ENCODE measurements at places on chromosomes 5 and 9. TPM values are rescaled to one million over a fixed set of nuclear protein-coding genes. Genes with fewer than 3 reads are reported as not detected.

The PCDHB2 gene
- total RNA-seq = 75.5 TPM

The TRPM6 gene
- 0.20 TPM for total RNA-seq

The DNAJC21 gene
- total RNA-seq = 50.3 TPM

The SPINK6 gene
- total RNA-seq = not detected

The TEK gene
- total RNA-seq = not detected

The F12 gene
- total RNA-seq = 4.0 TPM

The FOXD4 gene
- total RNA-seq = 0.50 TPM

The ASS1 gene
- total RNA-seq = 7.7 TPM

The GABRB2 gene
- 3.5 TPM for total RNA-seq

GRCh38 chr5:118095115-118095514 is 893.2 kb downstream of the DTWD2 start:
- peak overlapping the region; percentile 45 for H3K27ac ChIP-seq
- no peaks in the 10 kb centered on the region for H3K27me3 ChIP-seq
- no peak for DNase-seq

- no peak overlapping the region for H3K4me3 ChIP-seq
- no peaks in the 10 kb centered on the region for H3K36me3 ChIP-seq
- DNase-seq = no peak
These were observed 5.8 kb upstream of the TERT start for GRCh38 chr5:1300581-1301083.

- H3K27ac ChIP-seq = no peak overlapping the region
- H3K4me3 ChIP-seq = no peak overlapping the region
- no peaks in the 10 kb centered on the region for H3K27me3 ChIP-seq
- H3K36me3 ChIP-seq = no peaks in the 10 kb centered on the region
- DNase-seq = no peak
- peaks cover 3% of the 10 kb centered on the region for H3K4me1 ChIP-seq
These were observed 100.7 kb upstream of the TRPC7 start for GRCh38 chr5:136466041-136466415.

DNA sequence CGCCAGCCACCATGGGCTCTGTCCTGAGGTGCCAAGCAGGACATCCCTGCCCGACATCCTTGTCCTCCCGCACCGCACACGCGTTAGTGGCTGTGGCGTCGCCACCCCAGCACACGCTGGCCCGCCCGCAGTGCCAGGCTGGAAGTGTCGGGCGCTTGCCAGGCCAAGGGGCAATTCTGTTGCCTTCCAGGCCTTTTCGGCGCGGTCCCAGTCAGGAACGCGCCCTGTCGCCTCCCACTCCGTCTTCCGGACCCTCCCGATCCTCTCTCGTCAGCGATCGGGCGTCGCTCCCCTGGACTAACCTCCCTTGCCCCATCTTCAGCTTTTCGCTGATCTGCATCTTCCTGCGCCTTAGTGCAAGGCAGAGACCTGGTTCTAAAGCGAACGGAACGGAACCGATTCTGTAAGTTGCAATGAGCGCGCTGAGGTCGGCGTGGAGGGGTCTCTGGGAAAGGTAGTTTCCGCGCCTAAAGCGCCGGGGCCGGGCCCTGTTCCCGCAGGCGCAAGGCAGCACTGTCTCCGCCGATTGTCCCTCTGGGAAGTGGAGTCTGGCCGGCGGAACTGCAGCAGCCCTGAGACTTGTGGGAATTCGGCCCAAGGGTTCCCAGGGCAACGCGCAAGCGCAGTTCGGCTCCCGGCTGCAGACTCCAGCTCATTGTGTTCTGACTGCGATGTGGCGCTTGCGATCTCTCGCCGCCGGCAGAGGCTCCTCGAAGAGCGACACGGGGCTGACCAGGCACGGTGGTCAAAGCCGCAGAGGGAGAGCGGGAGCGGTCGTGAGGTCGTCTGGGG is at the start of gene ZNF454:
ZNF454 (plus strand) TSS at position 630 of the 792 bp plus-strand sequence. CDS start 1,594 bp downstream, outside the sequence.
- no peak for DNase-seq
- no peaks in the 10 kb centered on the region for H3K4me1 ChIP-seq
- no peaks in the 10 kb centered on the region for H3K27me3 ChIP-seq
- peaks cover 25% of the 10 kb centered on the region for H3K36me3 ChIP-seq

- H3K4me3 ChIP-seq = peak overlapping the region; percentile 1
- peaks cover 60% of the 10 kb centered on the region for H3K27me3 ChIP-seq
- no peaks in the 10 kb centered on the region for H3K4me1 ChIP-seq
- DNase-seq = no peak
- H3K27ac ChIP-seq = no peak overlapping the region
These were observed 11.8 kb upstream of the BTNL9 start for GRCh38 chr5:181028032-181028819.

- H3K27me3 ChIP-seq = no peaks in the 10 kb centered on the region
- H3K36me3 ChIP-seq = peaks cover 53% of the 10 kb centered on the region
These were observed 25.9 kb downstream of the MTRR start for GRCh38 chr5:7894860-7895259.

GRCh38 chr5:2240118-2240904 is 357.6 kb upstream of the IRX4 start:
- H3K36me3 ChIP-seq = no peaks in the 10 kb centered on the region
- no peaks in the 10 kb centered on the region for H3K4me1 ChIP-seq
- no peak overlapping the region for H3K4me3 ChIP-seq
- no peak for DNase-seq

- peaks cover 25% of the 10 kb centered on the region for H3K4me1 ChIP-seq
- peak overlapping the region; percentile 99 for H3K4me3 ChIP-seq
- DNase-seq = peak; percentile 95
- no peaks in the 10 kb centered on the region for H3K27me3 ChIP-seq
These were observed 3.1 kb downstream of the ARRDC3 start for GRCh38 chr5:91379914-91380490.

- no peak overlapping the region for H3K4me3 ChIP-seq
- no peaks in the 10 kb centered on the region for H3K27me3 ChIP-seq
- DNase-seq = no peak
- H3K27ac ChIP-seq = no peak overlapping the region
- H3K36me3 ChIP-seq = no peaks in the 10 kb centered on the region
These were observed 1816.5 kb downstream of the MAT2B start for GRCh38 chr5:165321912-165322311.

DNA sequence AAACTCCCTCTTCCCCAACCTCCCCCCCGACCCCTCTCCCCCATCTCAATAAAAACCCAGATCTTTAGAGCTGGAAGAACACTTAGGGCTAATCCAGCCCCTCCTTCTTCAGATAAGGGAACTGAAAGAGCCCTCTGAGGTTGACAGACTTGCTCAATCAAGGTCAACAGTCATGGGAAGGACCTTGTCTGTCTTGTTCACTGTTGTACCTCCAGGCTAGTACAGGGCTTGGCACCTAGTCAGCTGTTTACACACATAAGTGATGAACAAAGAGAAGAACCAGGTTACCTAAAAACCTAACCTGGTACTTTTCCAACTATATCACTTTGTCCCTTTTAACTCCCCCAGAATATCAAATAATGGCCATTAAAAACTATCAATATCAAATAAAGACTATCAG is 2.4 kb downstream of the TTC39B start:
- peak overlapping the region; percentile 0 for H3K4me3 ChIP-seq
- H3K4me1 ChIP-seq = peaks cover 16% of the 10 kb centered on the region
- no peaks in the 10 kb centered on the region for H3K27me3 ChIP-seq
- H3K27ac ChIP-seq = no peak overlapping the region
- H3K36me3 ChIP-seq = peaks cover 3% of the 10 kb centered on the region

- no peaks in the 10 kb centered on the region for H3K36me3 ChIP-seq
- H3K27ac ChIP-seq = no peak overlapping the region
- H3K27me3 ChIP-seq = peaks cover 62% of the 10 kb centered on the region
- peaks cover 6% of the 10 kb centered on the region for H3K4me1 ChIP-seq
- DNase-seq = peak; percentile 8
- H3K4me3 ChIP-seq = no peak overlapping the region
These were observed 70.8 kb upstream of the UNC5A start for GRCh38 chr5:176739461-176740051.

GRCh38 chr5:136374003-136374402 is 8.7 kb upstream of the TRPC7 start:
- H3K27me3 ChIP-seq = peaks cover 3% of the 10 kb centered on the region
- H3K36me3 ChIP-seq = no peaks in the 10 kb centered on the region
- peaks cover 4% of the 10 kb centered on the region for H3K4me1 ChIP-seq
- no peak for DNase-seq
- no peak overlapping the region for H3K27ac ChIP-seq

DNA sequence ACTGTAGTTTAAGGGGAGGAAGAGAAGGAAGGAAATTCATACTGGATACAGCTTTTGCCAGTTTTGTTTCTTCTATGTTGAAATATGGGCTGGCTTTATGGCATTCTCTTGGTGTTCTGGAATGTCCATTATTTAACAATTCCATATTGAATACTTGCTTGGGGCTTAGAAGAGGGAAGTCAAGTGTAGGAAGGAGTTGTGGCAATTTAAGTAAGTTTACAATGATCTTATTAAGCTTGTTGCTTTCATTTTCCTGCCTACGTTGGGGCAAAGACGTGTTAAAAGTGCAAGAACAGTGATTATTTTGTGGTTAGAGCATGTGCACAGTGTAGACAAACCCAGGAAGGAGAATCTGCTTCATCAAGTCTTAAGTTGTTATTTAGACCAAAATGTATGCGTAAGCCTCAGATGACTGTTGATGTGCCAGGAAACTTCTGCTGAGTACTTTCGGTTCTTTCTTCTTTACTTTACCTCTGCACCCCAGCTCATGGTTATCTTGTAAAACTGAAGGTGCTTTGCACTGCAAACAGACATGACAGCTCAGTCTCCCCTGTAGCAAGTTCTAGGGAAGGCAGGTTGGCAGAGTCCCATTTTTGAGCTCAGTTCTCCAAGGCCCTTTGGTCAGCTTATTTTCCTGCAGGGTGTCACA is 75.8 kb downstream of the F2RL2 start:
- H3K36me3 ChIP-seq = peaks cover 2% of the 10 kb centered on the region
- no peak overlapping the region for H3K27ac ChIP-seq
- no peak for DNase-seq

- DNase-seq = no peak
- no peak overlapping the region for H3K27ac ChIP-seq
- H3K36me3 ChIP-seq = no peaks in the 10 kb centered on the region
- H3K4me3 ChIP-seq = no peak overlapping the region
These were observed 16.3 kb upstream of the COL27A1 start for GRCh38 chr9:114139071-114139470.

DNA sequence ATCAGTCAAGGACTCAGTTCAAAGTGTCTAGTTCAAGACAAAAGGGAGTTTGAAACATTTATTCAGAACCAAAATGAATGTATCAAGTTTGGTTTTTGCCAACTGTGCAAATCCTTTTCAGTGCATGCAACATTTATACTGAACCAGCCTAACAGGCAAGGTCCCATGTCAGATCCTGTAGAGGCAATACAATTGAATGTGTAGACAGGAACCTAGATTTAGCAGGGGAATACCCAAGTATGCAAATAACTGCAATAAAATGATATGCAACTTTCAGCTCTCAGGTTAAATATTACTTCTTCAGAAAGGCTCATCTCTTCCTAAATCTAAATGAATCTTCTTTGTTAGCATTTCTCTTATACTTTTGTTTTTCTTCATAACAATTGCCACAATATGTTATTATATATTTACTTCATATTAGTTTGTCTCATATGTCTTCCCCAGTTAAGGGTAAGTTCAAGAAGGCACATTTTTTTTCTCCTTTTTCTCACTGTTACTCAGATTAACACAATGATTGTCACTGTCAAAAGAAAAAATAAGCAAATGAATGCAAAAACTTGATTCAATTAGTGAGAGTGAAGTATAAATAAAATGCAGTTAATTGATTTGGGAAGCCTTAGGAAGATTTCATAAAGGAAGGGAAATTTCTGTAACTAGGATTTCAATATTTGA is 163.9 kb upstream of the RASA1 start:
- no peak for DNase-seq
- H3K36me3 ChIP-seq = no peaks in the 10 kb centered on the region
- no peak overlapping the region for H3K4me3 ChIP-seq
- peaks cover 9% of the 10 kb centered on the region for H3K4me1 ChIP-seq
- no peak overlapping the region for H3K27ac ChIP-seq
- no peaks in the 10 kb centered on the region for H3K27me3 ChIP-seq

DNA sequence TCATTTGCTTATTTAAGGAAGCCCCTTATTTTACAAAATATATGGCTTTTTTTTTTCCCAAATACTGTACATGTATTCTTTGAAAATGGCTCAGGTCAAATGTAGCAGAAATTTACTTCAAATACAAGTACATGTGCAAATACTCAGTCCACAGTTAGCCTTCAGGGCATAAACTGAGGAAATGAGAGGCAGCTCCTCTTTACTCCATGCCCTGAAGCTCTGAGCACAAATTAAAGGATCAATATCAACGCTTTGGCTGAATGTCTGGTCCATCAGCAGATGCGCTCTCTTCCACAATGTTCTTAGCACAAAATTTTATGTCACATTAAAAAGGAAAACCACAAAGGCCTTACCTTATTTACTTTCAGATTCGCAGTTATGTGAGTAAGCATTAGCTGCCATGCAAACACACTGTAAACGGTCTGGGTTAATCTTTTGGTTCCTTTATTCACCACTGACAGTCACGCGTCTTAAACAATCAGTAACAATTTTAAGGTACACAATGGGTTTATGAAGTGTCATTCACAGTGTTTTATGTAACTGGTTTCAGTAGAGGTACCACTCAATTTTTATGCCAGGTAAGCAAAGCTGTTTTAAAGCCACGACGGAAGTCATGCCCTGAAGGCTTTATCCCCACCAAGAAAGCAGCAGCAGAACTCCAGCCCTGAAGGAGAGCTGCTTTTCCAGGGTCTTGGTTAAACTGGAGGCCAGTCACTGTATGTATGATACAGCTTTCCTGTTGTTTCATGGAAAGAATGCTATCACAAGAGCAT is 103.4 kb downstream of the OTULIN start:
- no peaks in the 10 kb centered on the region for H3K4me1 ChIP-seq
- no peak overlapping the region for H3K27ac ChIP-seq
- H3K4me3 ChIP-seq = no peak overlapping the region
- no peak for DNase-seq

DNA sequence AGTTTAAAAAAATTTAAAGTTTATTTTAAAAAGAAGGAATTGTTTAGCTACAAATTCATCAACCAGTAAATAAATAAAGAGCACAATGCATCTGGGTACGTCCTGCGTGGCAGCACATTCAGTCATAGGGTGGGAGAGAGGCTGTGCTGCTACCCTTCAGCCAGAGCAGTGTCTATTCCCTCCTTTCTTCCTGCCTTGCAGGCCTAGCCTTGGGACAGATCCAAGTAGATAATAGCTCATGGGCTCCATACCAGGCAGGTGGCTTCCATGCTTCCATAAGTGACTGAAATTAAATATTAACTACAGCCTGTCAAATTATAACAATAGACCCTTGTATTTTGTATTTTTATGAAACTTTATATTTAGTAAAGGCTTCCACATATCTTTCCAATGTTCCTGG is 408.3 kb upstream of the RGMB start:
- H3K36me3 ChIP-seq = no peaks in the 10 kb centered on the region
- no peak for DNase-seq
- H3K27me3 ChIP-seq = no peaks in the 10 kb centered on the region
- no peak overlapping the region for H3K27ac ChIP-seq
- peaks cover 6% of the 10 kb centered on the region for H3K4me1 ChIP-seq
- no peak overlapping the region for H3K4me3 ChIP-seq

GRCh38 chr5:127563136-127563535 is 45.7 kb downstream of the PRRC1 start:
- no peak for DNase-seq
- peaks cover 1% of the 10 kb centered on the region for H3K4me1 ChIP-seq
- H3K4me3 ChIP-seq = no peak overlapping the region
- peaks cover 6% of the 10 kb centered on the region for H3K36me3 ChIP-seq
- peaks cover 6% of the 10 kb centered on the region for H3K27me3 ChIP-seq

Measured in progenitor cell of endocrine pancreas (in vitro differentiated cells).